ENCODE measurements at places on chromosomes 2 and 18.

- DNase-seq, result no peak
Measured at GRCh38 chr18:72194072-72194471, 350.1 kb downstream of the CBLN2 start.

GRCh38 chr18:70319187-70319586 is 30.3 kb downstream of the SOCS6 start:
- no peak for DNase-seq

DNA sequence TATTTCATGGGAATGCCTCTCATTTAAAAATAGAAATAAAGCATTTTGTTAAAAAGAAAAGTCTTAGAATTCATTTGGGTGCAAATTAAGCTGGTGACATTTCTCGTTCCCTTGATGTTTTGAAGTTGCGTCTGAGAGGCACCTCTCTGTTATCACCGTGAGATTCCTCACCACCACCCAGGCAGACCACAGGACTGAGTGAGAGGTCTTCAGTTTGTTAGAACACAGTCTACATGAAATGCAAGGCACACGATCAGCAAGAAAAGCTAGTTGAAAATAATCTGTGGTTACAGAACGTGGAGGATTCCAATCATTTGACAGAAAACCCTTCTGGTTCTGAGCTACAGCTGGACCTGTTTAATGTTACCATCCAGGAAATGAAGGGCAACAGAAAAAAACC is 116.0 kb downstream of the UXS1 start:
- no peak for DNase-seq

GRCh38 chr2:34806891-34807290 is 1207.8 kb upstream of the FAM98A start:
- no peak for DNase-seq

DNA sequence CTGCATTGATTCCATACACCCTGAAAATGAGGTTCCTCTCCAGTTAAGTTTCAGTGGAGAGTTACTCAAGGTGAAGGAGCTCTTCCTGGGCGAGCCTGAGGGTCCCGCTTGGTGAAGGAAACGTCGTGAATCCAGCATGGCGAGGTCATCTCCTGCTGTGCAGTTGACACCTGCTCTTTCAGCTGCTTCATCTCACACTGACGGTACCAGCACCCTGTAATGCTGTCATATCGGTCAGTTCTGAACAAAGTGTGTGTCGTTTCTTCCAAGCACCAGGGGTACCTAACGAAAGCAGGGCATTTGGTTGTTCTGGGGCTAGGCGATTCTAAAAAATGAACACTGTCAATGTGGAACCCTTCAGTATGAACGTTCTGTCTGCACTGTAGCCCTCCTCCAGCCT is 52.6 kb downstream of the ITGB1BP1 start:
- DNase-seq, result no peak

DNA sequence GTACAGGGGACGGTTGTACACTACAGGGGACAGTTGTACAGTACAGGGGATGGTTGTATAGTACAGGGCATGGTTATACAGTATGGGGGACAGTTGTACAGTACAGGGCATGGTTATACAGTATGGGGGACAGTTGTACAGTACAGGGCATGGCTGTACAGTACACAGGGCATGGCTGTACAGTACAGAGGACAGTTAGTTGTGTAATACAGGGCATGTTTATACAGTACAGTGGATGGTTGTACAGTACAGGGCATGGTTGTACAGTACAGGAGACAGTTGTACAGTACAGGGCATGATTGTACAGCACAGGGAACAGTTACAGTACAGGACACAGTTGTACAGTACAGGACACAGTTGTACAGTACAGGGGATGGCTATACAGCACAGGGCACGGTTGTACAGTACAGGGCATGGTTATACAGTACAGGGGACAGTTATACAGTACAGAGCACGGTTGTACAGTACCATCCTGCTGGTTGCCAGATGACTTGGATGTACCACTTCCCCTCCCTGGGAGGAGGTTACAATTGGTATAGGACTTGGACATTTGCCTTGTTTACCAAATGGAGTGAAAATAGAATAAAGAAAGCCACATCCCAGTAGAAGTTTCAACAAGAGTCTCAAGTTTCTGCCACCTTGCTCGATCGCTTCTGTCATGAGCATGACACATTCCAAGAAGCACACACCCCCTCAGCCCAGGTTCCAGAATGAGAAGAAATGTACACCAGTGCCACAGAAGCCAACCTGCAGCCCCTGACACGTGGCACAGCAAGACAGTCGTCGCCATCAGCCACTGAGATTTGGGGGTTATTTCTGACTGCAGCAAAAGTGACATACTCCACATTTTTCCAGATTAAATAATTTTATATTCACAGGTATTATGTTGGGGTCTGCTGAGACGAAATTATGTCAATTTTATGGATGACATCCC is 16.0 kb downstream of the CYRIA start:
- DNase-seq, result no peak

GRCh38 chr2:118791483-118791882 is 56.0 kb downstream of the EN1 start:
- no peak for DNase-seq

GRCh38 chr2:190069936-190070696 is 7.6 kb upstream of the MSTN start:
- no peak for DNase-seq

- no peak for DNase-seq
Measured at GRCh38 chr18:33630476-33630875, 52.5 kb downstream of the ASXL3 start.

DNA sequence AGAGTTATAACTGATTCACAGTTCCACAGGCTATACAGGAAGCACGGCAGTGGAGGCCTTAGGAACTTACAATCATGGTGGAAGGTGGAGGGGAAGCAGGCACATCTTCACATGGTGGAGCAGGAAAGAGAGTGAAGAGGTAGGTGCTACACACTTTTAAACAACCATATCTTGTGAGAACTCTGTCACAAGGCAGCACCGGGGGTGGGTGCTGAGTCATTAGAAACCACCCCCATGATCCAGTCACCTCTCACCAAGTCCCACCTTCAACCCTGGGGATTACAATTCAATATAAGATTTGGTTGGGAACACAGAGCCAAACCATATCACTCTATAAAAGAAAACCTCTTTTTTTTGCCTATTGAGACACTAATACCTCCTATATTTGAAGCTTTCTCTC is 1108.5 kb upstream of the CDH2 start:
- DNase-seq, result no peak

GRCh38 chr2:72149556-72150156 is 2.0 kb upstream of the CYP26B1 start:
- no peak for DNase-seq

- no peak for DNase-seq
Measured at GRCh38 chr2:111117598-111118480, 2.9 kb upstream of the BCL2L11 start.

GRCh38 chr2:84556190-84556589 is 39.9 kb downstream of the DNAH6 start:
- DNase-seq, result no peak

- no peak for DNase-seq
Measured at GRCh38 chr2:179814050-179814449, 47.4 kb downstream of the ZNF385B start.

GRCh38 chr18:45841060-45841764 is 15.7 kb downstream of the SIGLEC15 start:
- DNase-seq, result no peak

- no peak for DNase-seq
Measured at GRCh38 chr18:49819823-49820671, 6.7 kb upstream of the ACAA2 start.

Measured in effector CD8-positive, alpha-beta T cell (primary cell).